Mesothelial cell of epicardium (in vitro differentiated cells): ENCODE measurements at places on chromosomes 2 and 18.

- no peaks in the 10 kb centered on the region for H3K27me3 ChIP-seq
- DNase-seq, result no peak
- H3K4me3 ChIP-seq, result no peak overlapping the region
- H3K4me1 ChIP-seq, result no peaks in the 10 kb centered on the region
Observed at GRCh38 chr18:54181856-54182602, 42.4 kb downstream of the MBD2 start.

GRCh38 chr2:212274215-212274614 is 264.4 kb downstream of the ERBB4 start:
- no peaks in the 10 kb centered on the region for H3K36me3 ChIP-seq
- no peak overlapping the region for H3K27ac ChIP-seq
- H3K27me3 ChIP-seq, result no peaks in the 10 kb centered on the region
- no peak overlapping the region for H3K4me3 ChIP-seq
- H3K4me1 ChIP-seq, result peaks cover 11% of the 10 kb centered on the region
- no peak for DNase-seq

DNA sequence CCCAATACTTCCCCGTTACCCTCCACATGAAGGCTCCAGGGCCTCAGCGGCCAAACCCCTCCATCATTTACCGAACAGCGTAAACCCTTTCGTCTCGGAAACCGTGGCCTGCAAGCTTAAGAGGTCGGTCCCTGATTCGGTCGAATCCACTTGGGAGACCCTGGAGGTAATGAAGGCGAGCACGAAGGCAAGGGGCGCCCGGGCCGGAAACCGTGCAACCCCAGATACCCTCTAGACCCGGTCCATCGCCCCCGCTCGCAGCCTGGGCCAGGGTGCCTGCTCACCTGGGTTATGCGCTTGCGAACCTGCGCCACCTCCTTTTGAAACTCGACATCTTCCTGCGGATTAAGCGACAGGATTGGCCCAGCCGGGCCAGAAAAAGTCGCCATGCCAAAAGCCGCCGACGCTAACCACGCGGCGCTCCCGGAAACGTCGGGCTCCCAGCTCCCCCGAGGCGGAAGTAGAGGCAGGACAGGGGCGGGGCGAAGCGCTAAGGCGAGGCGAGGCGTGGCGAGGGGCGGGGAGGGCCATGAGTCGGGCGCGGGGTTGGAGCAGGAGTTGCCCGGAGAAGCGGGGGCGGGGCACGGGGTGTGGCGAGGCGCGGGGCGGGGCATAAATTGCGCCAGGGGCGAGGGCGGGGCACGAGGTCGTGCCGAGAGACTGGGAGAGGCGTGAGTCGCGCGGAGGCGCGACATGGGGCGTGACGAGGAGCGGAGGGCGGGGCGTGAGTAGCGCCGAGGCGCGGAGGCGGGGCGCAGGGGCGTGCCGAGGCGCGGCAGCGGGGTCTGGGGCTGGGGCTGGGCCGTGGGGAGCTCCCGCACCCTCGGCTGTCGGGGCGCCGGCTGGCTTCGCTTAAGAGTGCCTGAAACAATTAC is at the start of gene NIFK:
Gene NIFK, minus strand, starts transcription at position 414 of the 875 bp plus-strand sequence. Its CDS starts 25 bp downstream, at position 389.
- peaks cover 7% of the 10 kb centered on the region for H3K36me3 ChIP-seq
- H3K27ac ChIP-seq, result peak within 1 kb of the TSS; percentile 90
- peaks cover 12% of the 10 kb centered on the region for H3K4me1 ChIP-seq

DNA sequence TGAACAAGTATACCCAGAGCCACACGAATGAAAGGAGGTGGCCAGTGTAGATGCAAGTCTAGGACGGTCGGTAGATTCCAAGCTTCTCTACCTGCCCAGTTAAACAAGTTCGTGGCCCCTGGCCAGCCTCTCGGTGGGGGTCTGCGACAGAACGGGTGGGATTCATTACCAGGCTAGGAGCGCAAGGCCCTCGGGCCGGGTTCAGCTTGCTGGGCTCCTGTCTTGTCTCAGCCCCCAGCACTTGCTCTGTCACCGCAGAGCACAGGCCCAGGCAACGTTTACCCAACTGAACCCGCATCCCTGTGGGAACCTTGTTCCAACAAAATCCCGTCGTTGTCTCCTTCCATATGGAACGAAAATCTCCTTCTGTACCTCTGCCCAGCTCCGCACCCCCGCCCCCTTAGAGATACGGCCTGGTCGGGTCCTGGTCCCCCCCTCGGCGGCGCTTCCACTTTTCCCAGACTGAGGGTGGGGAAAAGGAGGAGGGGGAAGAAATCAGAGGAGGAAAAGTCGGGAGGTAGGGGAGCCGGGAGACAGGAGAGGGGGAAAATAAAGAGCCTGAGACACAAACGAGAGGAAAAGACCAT is 1.9 kb upstream of the EMX1 start:
- H3K36me3 ChIP-seq, result no peaks in the 10 kb centered on the region
- H3K27me3 ChIP-seq, result peaks cover 89% of the 10 kb centered on the region
- peaks cover 18% of the 10 kb centered on the region for H3K4me1 ChIP-seq
- no peak overlapping the region for H3K27ac ChIP-seq
- peak overlapping the region; percentile 44 for H3K4me3 ChIP-seq

DNA sequence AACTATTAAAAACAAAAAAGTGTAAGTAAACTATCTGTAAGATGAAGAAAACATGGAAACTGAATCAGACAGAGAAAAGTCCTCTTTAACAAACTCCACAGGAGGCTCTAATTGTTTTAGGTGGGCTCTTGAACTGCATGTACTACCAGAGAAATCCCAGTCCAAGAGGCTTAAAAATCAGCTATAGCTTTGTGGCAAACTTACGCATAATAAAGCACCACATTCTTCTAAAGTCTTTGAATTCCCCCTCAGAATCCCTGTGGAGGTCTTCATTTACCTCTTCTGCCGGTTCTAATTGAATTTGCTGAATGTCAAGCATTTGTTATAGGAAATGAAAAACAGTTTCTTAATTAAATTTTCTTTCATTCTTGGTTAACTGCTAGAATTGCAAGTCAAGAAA is 40.8 kb downstream of the CHN1 start:
- no peak overlapping the region for H3K4me3 ChIP-seq
- H3K27me3 ChIP-seq, result no peaks in the 10 kb centered on the region
- DNase-seq, result no peak
- peaks cover 53% of the 10 kb centered on the region for H3K4me1 ChIP-seq

DNA sequence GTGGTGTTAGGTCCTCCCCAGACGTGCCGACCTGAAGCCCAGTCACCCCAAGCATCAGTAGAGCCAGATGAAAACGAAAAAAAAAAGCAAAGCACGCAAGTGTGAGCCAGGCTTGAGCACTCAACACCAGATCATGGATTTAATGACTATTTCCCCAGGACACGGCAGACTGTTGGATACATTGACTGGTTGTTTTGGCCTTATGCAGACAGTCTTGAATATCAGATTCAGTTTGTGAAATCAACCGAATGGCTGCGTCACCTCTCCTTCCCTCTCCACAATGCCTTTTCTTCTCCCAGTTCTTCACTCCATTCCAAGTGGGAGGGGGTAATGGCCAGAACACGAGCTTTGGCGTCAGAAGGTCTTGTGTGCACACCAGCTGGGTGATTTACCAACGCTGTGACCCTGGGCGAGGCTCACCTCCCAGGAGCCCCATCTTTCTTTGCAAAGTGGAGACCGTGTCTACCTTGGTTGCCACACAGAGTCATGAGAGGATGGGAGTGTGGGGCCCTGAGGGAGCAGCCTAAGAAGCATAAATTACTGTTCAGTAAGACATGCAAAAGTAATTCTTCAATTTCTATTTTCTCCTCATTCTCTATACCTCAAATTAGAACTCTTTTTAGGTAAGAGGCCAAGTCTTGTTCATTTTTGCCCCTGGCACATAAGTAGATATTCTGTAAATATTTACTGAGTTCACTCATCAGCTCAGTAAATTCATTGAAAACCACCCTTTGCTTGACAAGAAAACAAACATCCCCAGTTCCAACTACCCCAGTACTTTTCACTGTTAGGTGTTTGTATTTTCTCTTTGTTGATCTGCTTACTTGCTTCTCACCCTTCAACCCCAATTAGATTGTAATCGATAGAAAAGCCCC is 181.1 kb upstream of the COPS8 start:
- no peaks in the 10 kb centered on the region for H3K27me3 ChIP-seq
- H3K4me1 ChIP-seq, result peaks cover 31% of the 10 kb centered on the region
- H3K4me3 ChIP-seq, result no peak overlapping the region
- H3K36me3 ChIP-seq, result no peaks in the 10 kb centered on the region
- DNase-seq, result no peak
- no peak overlapping the region for H3K27ac ChIP-seq

DNA sequence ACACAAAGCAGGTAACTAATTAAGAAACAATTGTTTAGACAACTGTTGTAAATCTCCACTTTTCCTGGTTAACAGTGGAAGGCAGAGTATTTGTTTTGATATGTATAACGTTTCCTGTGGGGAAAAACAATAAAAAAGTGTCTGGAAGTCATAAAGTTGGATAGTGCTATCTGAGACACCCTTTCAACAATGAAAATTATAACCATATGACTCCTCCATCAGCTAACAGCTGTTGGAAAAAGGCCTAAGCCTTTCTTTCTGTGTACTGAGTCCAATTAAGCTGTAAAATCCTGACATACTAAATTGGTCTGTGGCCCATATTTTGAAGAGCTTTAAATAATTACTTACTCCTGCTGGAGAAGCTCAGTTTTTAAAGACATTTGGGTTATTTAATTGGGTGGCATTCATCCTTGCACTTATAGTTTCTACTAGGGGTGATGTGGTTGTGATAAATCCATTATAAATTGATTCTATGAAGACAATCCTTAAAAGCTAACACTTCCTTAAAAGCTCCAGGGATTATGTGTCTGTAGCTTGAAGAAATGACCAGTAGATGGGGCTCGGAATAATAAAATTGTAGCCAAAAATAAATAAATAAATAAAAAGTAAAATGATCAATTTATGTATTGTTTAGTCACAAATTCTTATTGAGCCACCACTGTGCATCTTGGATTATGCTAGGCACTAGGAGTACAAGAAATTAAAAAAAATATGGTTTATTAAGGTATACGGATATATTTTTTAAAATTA is 698.1 kb upstream of the NXPH2 start:
- peaks cover 2% of the 10 kb centered on the region for H3K4me1 ChIP-seq
- no peaks in the 10 kb centered on the region for H3K27me3 ChIP-seq
- no peaks in the 10 kb centered on the region for H3K36me3 ChIP-seq
- DNase-seq, result no peak
- H3K27ac ChIP-seq, result no peak overlapping the region
- H3K4me3 ChIP-seq, result no peak overlapping the region

GRCh38 chr2:148979919-148980277 is 58.6 kb upstream of the LYPD6B start:
- no peaks in the 10 kb centered on the region for H3K27me3 ChIP-seq
- no peak overlapping the region for H3K4me3 ChIP-seq
- no peak for DNase-seq
- peaks cover 3% of the 10 kb centered on the region for H3K4me1 ChIP-seq
- H3K27ac ChIP-seq, result no peak overlapping the region

DNA sequence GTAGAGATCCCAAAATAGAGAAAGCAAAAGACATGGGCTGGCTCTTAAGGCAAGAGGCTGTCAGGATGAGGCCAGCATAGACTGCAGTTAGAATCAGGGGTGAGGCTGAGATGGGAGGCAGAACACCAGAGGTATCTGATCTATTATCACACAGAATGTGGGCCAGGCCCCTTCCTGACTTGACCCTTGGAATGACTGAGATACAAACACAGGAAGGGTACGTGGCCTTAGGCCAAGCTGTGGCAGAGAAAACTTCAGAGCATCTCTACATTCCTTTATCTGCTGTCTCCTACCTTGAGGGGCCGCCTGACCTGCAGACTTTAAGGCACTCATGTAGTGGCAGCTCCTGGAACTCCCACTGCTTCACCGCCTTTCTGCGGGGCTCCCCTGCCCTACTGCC is 28.4 kb downstream of the TMEM17 start:
- DNase-seq, result no peak
- no peak overlapping the region for H3K4me3 ChIP-seq
- H3K27me3 ChIP-seq, result no peaks in the 10 kb centered on the region
- H3K4me1 ChIP-seq, result peaks cover 56% of the 10 kb centered on the region
- H3K27ac ChIP-seq, result peak overlapping the region; percentile 52

GRCh38 chr18:51092117-51092516 is 62.1 kb downstream of the SMAD4 start:
- no peak overlapping the region for H3K4me3 ChIP-seq
- H3K36me3 ChIP-seq, result peaks cover 28% of the 10 kb centered on the region
- no peaks in the 10 kb centered on the region for H3K4me1 ChIP-seq

- peaks cover 4% of the 10 kb centered on the region for H3K4me1 ChIP-seq
- H3K27me3 ChIP-seq, result no peaks in the 10 kb centered on the region
- H3K36me3 ChIP-seq, result peaks cover 2% of the 10 kb centered on the region
- no peak overlapping the region for H3K4me3 ChIP-seq
Observed at GRCh38 chr2:5164776-5165525, 527.2 kb upstream of the SOX11 start.

- H3K36me3 ChIP-seq, result peaks cover 3% of the 10 kb centered on the region
- H3K4me3 ChIP-seq, result no peak overlapping the region
- DNase-seq, result no peak
- H3K27me3 ChIP-seq, result no peaks in the 10 kb centered on the region
Observed at GRCh38 chr18:40976050-40976449, 979.0 kb upstream of the PIK3C3 start.

GRCh38 chr18:22739789-22740188 is 193.3 kb upstream of the RBBP8 start:
- H3K4me3 ChIP-seq, result no peak overlapping the region
- DNase-seq, result no peak
- peaks cover 4% of the 10 kb centered on the region for H3K4me1 ChIP-seq
- H3K27me3 ChIP-seq, result no peaks in the 10 kb centered on the region
- H3K36me3 ChIP-seq, result peaks cover 6% of the 10 kb centered on the region

GRCh38 chr18:68992719-68993482 is 195.0 kb downstream of the CCDC102B start:
- no peak overlapping the region for H3K4me3 ChIP-seq
- H3K27me3 ChIP-seq, result no peaks in the 10 kb centered on the region
- no peaks in the 10 kb centered on the region for H3K4me1 ChIP-seq
- no peaks in the 10 kb centered on the region for H3K36me3 ChIP-seq
- DNase-seq, result no peak
- H3K27ac ChIP-seq, result no peak overlapping the region

DNA sequence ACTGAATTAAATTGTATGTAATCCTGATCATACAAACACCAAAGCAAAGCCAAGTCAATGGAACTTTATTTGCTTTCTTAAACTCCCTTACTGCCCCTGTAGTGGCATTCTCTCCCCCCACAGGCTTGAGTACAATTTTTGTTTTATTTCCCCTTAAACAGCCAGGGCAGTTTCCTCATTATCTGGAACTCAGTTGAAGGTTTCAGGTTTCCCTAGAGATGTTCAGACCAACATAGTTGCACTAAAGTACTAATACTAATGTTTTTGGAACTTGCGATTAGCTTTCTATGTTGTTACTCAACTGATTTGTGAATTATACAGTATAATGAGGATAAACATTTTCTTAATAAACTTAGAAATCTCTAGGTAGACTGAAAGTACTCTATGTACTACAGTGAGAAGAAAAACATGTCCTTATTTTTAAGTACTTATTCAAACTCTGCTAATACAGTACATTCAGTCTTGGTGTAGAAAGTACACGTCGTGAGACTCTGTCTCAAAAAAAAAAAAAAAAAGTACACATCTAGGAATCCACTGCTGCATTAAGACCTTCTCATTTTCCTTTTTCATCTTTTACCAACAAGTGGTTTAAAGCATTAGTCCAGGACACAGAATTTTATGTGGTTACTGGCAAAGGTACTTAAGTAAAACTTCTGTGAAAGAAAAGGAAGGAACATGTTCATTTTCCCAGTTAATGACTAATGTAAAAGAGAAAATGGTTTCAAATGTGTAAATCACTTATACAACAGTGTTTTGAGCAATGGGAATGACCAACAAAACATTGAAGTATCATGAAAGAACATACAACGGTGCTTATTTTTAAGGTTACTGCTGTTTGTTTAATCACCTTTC is 209.5 kb upstream of the SMAD7 start:
- peaks cover 30% of the 10 kb centered on the region for H3K36me3 ChIP-seq
- no peak overlapping the region for H3K4me3 ChIP-seq
- no peaks in the 10 kb centered on the region for H3K27me3 ChIP-seq
- no peak for DNase-seq

GRCh38 chr2:10989151-10989550 is 77.4 kb downstream of the KCNF1 start:
- H3K36me3 ChIP-seq, result no peaks in the 10 kb centered on the region
- peaks cover 24% of the 10 kb centered on the region for H3K4me1 ChIP-seq
- H3K4me3 ChIP-seq, result no peak overlapping the region
- H3K27ac ChIP-seq, result no peak overlapping the region
- peaks cover 6% of the 10 kb centered on the region for H3K27me3 ChIP-seq
